ENCODE measurements at places on chromosomes 7 and 10.

DNA sequence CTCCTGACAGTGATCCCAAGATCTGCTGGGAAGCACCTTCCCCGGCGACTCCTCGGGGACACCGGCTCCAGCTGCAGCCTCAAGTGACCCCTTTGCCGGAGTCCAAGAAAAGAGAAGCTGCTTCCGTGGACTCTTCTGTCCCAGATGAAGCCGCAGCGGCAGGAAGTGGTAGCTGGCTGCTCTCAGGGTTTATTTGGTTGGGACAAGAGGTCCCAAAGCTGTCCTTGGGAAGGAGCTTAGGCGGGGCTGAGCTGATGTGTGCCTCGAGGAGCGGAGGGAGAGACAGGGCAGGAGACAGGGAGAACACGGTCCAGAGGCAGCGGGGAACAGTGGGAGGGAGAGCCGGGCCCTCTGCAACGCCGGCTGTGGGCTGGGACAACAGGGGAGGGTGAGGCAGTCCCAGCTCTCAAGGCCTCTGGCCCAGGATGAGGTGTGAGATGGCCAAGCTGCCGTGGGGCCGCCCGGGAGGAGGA is 13.1 kb upstream of the FAM20C start:
- DNase-seq: no peak

DNA sequence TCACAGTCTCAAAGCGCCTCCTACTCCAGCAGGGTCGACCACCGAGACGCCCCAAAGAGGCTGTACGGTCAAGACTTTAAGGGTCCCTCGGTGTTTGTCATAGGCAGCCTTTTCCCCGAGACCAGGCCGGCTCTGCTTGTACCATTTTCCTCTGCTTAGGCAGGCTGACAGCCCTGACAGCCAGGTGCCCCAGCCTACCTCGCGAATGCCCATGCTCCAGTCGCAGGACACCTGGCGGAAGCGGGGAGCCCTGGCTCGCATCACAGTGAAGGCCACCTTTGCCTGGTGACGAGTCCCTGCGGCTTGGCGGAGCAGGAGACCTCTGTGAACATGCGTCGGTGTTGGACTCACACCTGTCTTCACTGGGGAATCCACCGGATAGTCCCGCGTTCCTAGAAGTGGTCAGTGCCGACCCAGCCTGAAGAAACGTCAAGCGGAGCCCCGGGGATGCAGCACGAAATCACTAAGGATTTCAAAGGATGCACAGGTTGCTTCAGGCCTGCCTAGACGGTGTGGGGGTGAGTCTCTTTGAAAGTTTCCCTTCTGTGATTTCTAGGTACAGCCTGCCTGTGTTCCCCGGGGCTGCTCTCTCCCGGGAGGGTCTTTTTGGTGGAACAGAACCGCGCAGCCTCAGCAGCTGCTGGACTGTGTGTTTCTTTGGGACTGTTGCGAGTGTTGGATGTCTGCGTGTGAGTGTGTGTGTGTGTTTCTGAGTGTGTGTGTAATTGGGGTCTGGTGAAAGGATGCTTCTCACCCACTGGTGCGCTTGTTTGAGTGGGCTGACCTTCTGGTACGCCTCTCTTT is 30.5 kb upstream of the ZNF273 start:
- DNase-seq: no peak

DNA sequence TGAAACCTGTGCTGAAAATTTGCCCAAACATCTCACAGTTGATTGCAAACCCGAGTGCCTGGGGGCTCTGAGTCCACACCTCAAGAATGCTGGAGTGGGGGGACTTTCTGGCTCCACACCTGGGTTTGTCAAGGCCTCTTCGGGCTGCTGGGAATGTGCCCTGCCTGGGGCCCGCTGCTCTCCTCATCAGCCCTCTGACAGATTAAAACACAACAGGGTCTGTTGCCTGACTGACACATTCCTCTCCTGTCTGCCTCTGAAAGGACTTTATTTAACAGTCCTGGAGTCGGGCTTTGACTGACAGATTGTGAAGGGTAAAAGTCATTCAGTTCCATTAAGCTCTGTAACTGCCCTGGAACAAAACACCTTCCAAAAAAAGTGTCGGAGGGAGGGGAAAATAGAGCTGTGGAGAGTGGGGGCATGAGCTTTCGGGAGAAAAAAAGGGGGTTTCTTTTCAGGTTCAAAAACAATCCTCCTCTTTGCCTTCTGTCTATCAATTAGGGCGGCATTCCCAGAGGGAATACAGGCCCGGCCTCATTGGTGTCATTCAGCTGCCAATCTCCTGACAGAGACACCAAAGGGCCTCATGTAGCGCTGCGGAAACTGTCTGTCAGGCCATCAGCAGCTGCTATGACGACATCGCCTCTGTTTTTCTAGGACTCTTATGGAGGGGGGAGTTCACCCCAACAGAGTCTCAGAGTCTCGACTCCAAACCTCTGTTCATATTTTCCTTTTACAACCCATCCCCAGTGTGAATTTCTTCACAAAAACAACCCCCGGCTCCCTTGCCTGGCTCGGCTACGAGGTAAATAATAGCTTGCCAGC is 398.8 kb upstream of the NFE2L3 start:
- no peak for DNase-seq

DNA sequence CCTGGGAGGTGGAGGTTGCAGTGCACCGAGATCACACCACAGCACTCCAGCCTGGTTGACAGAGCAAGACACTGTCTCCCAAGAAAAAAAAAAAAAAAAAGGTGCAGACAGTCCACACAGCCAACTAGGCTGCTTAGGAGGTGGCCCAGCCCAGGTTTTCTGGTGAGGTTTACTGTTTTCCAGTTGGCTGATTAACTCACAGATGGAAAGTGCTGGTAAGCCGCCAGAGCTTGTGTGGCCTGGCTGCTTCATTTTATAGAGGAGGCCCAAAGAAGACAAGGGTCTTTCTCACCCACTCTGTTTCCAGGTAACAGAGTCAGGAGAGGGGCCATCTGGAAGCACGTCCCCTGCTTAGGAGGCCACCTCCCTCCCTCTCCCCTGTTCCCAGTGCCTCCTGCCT is 6.2 kb downstream of the RHBDD2 start:
- DNase-seq: no peak

DNA sequence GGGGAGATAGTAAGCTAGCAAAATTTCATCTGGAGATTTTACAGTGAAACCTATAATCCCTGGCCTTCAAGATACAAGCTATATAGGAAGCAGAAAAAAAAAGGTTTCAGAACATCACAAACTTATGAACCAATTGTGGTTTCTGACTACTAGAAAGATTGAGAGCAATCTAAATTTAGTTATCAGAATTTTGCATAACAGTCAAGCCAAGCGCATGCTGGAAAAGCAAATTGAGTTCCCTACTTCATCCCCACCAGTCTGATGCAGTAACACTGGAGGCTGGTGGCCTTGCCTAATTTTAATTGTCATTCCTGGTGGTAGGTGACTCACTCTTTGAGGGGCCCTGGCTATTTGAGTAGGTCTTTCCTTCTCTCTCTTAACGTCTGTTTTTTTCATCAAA is 46.3 kb upstream of the ELMO1 start:
- DNase-seq: no peak

DNA sequence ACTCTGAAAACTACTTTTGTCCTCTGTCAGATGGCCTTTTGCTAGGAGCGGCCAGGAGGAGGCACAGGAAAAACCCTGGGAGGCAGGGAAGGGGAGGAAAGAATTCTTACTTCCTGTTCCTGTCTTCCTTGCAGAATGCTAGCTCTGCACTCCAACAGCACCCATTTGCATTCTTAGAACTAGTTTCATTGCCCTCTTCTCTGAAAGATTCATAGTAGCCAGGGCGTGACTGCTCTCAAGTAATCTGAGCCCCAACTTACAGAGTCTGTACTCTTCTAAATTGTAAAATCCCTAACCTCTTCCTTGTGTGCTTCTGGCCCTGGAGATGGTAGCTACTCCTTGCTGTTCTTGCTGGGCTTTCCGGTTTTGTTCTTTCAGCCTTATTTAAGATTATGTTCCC is 75.3 kb upstream of the STEAP1 start:
- DNase-seq: no peak

DNA sequence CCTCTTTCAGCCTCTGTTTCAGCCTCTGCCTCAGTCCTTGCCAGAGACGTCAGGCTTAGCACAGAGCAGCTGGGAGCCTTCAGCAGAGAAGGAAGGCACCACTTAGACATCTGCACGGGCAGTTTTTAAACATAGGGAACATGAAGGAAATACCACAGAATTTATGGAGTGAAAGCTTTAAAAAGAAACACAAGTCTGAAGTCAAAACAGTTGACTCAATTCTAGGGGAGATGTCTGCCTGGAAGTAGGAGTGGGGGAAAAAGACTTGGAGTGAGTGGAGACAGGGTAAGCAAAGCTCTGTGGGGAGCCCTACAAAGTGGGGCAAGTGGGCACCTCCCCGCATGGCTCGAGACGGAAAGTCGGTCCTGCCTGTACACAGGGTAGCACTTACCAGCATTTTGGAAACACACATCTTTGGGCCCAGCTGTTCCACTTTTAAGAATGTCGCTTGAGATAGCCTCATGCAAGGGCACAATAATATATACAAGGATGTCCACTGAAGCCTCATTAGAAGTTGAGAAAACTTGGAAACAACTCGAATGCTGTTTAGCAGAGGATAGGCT is 5.0 kb upstream of the TBXAS1 start:
- no peak for DNase-seq

- no peak for DNase-seq
These were observed 258.4 kb upstream of the NPVF start for GRCh38 chr7:25486656-25487055.

DNA sequence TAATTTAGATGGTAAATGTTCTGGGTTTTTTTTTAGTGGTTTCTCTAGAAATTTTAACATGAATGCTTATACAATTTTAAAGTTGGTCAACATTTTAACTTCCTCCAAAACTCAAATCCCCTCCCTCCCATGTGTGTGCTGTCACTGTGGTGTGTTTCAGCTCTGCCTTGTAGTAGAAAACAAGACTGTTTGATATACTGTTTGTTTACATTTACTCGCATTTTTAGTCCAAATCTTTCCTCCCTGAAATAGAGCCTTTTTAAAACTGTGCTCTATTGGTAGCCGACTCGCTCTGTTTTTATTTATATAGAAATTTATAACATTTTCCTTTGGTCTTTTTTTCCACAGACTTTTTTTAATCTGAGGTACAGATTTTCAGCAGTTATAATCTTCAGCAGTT is 19.3 kb downstream of the PROSER2 start:
- DNase-seq: no peak

DNA sequence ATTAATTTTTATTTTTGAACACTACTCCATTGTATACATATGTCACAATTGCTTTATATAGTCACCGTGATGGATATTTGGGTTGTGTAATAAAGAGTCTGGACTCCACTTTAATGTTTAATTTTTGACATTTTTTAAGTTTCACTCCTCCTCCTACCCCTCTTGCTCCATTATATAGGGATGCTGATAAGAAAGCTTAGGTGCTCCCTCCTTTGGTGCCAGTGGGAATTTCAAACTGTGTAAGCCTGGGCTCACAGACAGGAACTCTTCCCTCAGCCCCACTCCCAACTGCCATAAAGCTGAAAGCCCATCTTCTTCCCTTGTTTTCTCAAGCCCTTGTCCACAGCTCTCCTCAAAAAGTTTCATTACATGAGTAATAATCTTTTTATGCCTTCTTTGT is 47.6 kb downstream of the TWIST1 start:
- DNase-seq: no peak

DNA sequence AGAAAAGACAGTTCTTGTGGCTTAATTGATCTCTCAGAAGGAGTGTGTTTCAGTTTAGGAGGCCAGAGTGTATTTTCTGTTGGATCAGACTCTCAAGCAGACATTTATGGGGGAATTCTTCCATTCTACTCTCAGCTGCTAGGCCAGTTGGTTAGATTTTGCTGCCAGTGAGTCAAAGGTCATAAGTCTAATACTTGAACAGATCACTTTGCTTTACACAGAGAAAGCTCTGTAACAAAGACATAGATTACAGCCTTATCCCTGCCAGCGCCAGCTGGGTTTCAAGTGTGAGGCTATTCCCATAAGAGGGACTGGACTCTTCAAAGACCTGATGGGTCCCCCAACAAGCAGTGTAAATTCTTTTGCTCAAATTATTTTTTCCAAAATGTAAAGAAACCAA is 145.6 kb upstream of the SEMA3C start:
- no peak for DNase-seq

DNA sequence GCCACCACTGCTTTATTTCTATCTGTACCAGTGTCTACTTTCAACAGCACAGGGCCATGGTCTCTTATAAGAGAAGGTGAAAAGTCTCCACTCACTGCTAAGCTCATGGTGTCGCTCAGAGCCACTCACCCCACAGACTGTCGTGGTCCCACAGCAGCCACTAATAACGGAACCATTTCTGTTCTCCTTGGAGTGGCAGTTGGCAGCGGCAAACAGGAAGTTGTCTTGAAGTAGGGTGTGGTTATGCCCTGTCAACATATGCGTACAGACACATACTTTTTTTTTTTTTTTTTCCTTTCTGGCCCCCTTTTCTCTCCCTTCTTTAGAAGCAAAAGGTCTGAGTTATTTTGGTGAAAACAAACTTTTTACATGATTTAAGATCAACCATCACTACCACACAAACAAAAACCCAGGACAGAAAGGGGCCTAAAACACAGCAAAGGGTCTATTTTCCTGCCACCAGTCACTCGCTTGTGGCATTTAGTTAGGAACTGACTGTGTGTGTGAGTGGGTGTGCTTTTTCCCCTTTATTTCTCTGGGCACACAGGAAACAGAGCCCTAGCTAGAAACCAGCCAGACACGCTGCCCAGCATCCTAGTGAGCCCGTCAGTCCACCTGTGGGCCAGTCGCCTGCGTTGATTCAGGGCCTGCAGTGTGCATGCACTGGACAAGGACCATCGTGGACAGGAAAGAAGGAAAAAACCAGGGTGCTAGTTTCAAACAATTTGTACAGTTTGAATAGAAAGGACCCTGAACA is 96.7 kb upstream of the EFCAB10 start:
- no peak for DNase-seq

DNA sequence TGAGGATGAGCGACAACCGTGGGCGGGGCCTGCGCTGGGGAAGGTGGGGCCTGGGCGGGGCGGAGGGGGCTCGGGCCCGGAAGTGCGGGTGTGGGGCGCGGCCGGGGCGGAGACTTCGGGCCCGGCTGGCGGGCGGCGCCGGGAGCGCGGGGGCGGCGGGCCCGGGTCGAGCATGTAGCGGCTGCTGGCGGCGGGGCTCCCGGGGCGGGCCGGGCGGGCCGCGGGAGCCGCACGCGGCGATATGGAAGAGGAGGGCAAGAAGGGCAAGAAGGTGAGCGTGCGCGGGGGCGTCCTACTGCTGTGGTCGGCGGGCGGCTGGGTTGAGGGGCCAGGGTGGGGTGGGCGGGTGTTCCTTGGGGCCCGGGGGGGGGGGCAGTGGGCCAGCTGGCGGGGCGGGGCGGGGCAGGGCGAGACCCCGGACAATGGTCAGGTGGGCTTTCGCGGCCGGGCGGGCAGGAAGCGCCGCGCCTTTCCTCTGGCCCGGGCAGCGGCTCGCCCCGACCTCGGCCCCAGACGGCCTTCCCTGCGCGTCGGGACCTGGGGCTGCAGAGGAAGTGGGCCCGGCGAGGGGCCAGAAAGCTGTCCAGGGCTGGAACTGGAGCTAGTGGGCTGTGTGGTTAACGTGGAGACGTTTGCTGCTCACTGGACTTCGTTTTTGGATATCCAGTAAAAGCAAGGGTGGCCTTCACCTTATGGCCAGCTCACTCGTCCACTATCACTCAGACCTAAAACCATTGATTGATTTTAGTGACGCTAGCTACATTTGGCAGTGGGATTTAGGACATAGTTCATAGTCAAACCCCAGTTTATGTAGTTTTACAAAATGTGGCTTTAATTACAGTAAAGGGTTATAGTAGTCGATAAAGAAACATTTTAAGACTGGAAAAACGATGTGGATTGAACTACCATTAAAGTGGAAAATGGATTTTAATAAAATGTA is at the start of gene CCM2:
CCM2 (plus strand) TSS at position 109 of the 940 bp plus-strand sequence; CDS start at position 242, 133 bp downstream.
- no peak for DNase-seq
